ENCODE measurements at places on chromosomes 12 and 14.

DNA sequence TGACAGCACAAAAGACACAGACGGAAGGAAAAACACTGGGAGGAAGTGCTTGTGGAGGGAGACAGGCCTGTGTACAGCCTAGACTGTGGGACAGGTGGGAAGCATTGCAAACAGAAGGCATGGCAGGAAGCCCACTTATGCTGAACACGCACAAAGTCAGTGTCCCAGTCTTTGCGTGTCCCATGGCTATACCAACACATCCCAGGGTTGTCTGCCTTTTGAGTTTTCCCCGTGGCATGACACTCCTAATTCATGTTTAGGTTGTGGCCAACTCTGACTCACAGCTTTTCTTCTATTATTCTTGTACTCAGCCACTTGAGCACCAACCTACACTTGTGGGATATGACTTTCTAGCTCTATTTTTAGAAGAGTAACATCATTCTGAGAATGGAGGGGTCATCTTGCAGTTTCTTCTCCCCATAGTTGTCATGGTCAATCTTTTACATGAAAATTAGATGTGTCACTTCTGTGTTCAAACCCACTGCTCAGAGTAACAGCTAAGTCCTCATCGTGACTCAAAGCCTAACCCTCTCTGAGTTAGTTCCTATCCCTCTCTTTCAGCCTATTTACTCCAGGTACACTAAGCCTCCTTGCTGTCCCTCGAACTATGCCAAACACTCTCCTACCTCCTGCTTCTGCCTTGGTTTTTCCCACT, 27.5 kb upstream of the JPH4 start:
- no peak for DNase-seq

DNA sequence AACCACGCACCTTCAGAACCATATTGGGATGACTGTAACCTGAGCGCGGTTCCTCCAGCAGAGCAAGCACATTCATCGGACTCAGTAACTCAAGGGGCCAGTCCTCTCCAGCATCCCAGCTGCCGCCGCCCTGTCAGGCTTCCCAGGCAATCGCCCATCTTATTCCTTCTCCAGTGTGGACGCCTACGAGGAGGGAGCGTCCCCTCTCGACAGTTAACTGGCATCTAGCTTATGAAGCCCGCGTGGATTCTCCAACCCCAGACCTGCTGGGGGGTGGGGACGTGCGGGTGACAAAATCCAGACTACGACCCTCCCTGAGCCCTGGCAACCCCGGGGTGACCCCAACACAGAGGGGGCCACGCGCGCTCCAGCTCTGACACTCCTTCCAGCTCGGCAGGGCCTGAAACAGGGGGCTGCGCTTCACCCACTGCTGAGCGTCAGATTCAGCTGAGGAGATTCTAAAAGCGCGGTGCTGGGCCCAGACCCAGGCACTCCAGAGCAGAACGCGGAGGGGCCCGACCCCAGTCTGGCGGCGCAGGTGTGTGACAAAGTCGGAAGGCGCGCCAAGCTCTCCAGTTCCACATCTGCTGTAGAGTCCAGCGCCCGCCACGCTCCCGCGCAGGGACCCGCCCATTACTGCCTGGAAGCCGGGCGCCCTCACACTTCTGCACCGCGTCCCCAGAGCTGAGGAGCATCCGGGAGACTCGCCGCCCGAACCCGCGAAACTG, 43.9 kb upstream of the ESR2 start:
- DNase-seq, result peak; percentile 96

DNA sequence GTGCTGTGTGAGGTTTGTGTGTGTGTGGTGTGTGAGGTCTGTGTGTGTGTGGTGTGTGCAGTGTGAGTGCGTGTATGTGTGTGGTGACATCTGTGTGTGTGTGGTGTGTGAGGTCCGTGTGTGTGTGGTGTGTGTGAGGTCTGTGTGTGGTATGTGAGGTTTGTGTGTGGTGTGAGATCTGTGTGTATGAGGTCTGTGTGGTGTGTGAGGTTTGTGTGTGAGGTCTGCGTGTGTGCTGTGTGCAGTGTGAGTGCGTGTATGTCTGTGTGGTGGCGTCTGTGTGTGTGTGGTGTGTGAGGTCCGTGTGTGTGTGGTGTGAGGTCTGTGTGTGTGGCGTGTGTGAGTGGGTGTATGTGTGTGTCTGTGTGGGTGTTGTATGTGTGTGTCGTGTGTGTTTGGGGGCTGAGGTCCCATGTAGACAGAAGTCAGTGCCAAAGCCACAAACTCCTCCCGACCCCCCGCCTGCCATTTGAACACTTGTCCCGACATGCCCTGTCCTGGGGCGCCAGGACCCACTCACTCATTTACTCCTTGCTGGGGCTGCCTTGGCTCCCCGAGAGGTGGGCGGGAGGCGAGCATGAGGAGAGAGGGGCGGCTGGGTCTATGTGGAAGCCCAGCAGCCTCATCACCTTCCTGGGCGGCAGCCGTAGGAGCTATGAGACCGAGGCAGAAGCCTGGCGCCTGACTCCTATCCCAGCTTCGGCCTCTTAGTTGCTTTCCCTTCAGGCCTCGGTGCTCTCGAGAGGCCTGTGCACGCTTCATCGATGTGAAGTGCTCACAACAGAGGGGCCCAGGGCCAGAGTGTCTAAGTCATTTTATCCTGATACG, 20.5 kb downstream of the RILPL1 start:
- peak; percentile 55 for DNase-seq

- DNase-seq, result no peak
Observed at GRCh38 chr12:1102115-1102514, 111.1 kb downstream of the ERC1 start.

DNA sequence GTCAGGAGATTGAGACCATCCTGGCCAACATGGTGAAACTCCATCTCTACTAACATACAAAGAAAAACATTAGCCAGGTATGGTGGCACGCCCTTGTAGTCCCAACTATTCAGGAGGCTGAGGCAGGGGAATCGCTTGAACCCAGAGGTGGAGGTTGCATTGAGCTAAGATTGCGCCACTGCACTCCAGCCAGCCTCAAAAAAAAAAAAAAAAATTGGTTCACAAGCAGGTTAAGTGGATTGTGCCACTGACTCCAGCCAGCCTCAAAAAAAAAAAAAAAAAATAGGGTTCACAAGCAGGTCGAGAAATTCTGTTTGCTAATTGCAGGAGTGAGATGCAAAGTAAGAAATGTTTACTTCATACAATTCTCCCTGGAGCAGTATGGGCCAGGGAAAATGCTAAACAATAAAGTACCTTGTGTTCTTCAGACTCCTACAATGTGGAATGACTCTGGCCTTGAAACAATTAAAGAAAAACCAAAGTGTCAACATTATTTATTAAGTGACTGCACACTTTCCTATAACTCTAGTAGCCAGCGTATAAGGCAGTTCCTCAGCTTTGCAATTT, 6.1 kb downstream of the EDDM3B start:
- DNase-seq, result no peak

DNA sequence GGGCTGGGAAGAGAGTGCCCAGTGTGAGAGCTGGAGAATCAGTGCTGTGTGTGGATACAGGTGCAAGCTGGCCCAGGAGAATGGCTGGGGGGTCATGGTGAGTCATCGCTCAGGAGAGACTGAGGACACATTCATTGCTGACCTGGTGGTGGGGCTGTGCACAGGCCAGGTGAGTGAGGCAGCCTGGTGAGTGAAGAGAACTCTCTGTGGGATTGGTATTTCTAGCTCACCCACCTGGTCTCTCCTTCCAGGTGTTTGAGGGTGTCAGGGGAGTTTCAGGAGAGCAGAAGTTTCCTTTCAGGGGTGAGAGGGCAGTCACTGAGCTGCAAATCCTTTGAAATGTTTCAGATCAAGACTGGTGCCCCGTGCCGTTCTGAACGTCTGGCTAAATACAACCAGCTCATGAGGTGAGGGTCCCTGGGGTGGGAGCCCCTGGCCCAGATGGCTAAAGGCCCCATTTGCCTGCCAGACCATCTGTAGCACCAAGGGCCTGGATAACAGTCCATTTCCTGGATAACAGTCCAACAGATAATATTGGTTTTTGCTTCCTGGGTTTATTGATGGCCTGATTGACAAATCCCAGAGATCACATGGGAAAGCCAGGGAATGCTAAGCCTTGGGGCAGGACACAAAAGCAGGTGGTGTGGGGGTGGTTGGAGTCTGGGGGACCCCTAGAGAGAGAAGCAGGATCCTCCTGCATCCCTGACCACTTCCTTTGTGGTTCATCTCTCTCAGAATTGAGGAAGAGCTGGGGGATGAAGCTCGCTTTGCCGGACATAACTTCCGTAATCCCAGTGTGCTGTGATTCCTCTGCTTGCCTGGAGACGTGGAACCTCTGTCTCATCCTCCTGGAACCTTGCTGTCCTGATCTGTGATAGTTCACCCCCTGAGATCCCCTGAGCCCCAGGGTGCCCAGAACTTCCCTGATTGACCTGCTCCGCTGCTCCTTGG, 5.5 kb upstream of the ATN1 start:
- DNase-seq, result peak; percentile 75

GRCh38 chr12:104583301-104583700, 126.6 kb downstream of the CHST11 start:
- no peak for DNase-seq

DNA sequence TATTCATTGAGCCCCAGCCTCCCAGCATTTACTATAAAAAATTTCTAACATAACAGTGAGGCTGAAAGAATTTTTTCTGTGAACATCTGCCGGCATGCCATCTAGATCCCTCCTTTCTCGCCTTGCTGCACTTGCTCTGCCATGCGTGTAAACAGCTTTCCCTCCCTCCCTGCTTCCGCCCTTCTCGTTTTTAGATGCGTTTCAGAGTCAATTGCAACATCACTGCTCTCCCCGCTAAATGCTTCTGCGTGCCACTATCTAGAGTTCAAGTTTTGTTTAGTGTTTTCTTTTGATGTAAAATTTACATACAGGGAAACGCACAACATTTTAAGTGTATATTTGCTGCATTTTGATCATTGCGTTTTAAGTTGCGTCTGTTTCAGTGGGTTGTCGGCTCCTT, 83.6 kb downstream of the CCDC92 start:
- no peak for DNase-seq

- DNase-seq, result no peak
Observed at GRCh38 chr14:67574156-67574555, 25.9 kb downstream of the PIGH start.

DNA sequence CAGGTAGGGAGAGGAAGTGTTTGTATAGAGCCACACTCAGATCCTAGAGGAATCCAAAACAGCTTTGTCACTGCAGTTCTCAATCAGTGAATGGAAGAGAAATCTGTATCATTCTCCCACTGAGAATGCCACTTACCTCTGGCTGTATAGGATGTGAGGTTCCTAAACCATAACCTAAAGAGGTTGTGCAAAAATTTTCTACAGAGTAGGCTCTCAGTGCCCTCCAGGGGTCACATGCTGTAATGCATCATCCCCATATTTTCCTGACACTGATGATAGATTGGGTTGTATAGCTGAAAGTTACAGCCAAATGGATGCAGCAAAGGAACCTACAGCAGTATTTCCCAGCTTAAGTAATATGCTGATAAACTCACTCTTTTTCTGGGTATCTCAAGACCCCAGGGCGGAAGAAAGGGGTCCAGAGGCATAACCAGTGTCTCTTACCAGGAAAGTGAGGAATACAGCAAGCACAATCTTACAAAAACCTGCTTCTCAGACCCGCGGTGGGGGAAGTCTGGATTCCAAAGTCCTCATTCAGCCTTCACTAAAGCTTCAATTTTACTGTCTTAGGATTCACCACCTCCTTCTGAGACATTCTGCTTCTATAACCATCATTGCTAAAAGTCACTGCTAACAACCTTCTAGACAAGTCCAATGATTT, 3.8 kb downstream of the BCDIN3D start:
- DNase-seq, result peak; percentile 80

- no peak for DNase-seq
Observed at GRCh38 chr14:51668870-51669269, 17.2 kb downstream of the FRMD6 start.

- peak; percentile 74 for DNase-seq
Observed at GRCh38 chr12:42482041-42482747, 107.4 kb downstream of the PRICKLE1 start.

- peak; percentile 54 for DNase-seq
Observed at GRCh38 chr14:38646391-38646790, 390.5 kb upstream of the CLEC14A start.

DNA sequence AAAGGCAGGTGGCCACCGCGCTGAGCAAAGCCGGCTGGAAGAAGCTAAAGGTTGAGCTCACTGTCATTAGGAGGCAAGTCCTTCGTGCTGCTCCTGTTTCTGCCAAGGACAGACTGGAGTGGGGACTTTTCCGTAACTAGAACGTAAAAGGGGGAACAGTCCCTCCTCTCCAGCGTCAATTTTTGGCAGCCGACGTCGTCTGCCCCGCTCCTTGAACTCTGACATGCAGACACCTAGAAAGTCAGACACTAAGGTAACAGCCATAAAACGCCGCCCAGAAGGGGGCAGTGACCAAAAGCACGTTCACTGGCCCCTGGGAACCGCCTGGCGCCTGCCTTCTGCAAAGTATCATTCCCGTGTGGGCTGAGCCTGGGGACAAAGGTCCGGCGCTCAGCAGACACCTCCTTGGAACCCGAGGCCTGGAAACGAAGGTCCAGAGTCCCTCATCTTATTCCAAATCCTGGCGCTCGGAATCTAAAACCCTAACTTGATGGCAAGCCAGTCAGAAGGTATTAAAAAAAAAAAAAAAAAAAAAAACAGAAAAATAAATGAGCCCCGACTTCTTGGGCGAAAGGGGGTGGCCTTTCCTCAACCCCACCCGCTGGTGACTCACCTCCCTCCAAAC, 1.1 kb upstream of the LRP1 start:
- peak; percentile 93 for DNase-seq

GRCh38 chr14:102182190-102182589, 42.5 kb downstream of the WDR20 start:
- DNase-seq, result no peak

- no peak for DNase-seq
Observed at GRCh38 chr14:95323917-95324316, 4.2 kb upstream of the CLMN start.

- no peak for DNase-seq
Observed at GRCh38 chr14:71996610-71997009, 64.4 kb downstream of the RGS6 start.

DNA sequence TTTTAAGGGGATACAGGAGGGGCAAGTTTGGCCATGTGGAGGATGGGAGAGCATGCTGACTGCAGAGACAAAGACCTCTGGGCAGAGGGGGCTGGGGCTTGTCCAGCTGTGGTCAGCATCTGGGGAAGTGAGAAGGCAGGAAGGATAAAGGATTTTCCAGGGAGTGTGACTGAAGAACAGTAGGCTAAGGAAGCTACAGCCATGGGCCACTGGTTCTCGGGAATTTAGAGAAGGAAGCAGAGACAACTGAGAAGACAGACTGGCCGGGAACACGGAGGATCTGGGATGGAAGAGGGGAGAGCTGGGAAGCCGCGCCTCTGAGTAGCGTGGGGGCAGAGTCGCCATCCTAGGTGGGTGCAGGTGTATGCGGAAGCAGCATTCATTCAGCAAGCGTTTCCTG, 7.0 kb upstream of the PGAM5 start:
- no peak for DNase-seq

- no peak for DNase-seq
Observed at GRCh38 chr12:102067574-102068258, 5.9 kb upstream of the WASHC3 start.

- DNase-seq, result peak; percentile 99
Observed at GRCh38 chr12:103799857-103800771, 40.9 kb downstream of the NT5DC3 start.

- DNase-seq, result peak; percentile 54
Observed at GRCh38 chr12:95788637-95789036, 1.9 kb downstream of the NTN4 start.
